GM23248 (cell line): ENCODE measurements at places on chromosomes 11 and 22. TPM values are rescaled to one million over a fixed set of nuclear protein-coding genes. Genes with fewer than 3 reads are reported as not detected.
A peak's percentile ranks its signal among the peaks of the same experiment; 100 is the strongest.

DNA sequence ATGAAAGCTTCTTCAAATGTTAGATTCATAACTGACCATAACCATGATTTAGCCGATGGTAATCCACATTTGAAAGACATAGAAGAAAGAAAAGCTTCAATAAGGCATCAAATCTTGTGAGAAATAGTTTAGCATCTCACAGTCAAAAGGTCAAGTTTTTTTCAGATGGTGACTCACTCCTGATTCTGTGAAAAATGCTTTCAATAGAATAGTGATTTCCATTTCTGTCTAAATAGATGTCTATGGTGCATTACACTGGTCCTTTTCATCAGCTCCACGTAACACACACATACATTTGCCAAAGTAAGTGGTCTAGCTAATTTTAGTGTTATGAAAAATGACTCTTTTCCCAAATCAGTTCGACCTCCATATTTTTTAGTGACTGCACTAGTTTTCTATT, 139.2 kb downstream of the LRRC4C start:
- no peak for DNase-seq

- DNase-seq: peak; percentile 34
Observed at GRCh38 chr11:78022397-78023396, at the start of gene KCTD14. Gene KCTD14, minus strand, starts transcription at chr11:78023276. Its CDS starts 27 bp downstream, at chr11:78023249.

DNA sequence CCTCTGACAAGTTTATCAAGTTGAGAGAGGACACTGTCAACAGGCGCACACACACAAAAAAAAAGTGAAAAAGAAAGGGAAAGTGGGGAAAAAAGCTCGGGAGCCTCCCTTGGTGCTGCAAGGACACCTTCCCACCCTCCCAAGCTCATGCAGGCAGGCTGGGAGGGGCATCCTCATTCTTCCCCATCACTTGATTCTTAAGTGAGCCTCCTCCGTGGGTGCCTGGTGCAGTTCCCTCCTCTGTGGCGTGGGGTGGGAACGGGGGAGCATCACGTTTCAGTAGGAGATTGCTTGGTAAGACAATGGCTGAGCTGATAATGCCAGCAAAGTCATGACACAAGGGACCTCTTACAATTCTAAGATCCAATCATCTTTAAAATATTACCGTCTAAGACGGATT, 108.8 kb downstream of the NXPE2 start:
- DNase-seq: no peak

The CARD18 gene
- total RNA-seq: not detected in 2 replicates

DNA sequence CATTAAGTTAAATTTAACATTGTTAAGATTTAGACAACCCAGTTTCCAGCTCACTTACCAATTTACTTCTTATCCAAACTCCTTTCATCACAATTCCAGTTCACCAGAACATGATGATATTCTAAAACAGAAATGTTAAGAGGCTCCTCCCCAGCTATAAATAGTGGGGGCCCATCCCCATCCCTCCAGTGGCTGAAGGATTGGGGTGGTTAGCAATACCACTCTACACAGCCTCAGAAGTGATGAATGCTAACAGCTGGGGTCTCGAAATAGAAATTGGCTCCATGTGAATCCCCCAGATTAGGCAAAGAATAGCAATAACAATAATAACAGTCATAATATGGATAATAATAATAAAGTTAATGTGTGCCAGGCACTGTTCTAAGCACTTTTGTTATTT, 97.9 kb upstream of the NCAM1 start:
- DNase-seq: no peak

DNA sequence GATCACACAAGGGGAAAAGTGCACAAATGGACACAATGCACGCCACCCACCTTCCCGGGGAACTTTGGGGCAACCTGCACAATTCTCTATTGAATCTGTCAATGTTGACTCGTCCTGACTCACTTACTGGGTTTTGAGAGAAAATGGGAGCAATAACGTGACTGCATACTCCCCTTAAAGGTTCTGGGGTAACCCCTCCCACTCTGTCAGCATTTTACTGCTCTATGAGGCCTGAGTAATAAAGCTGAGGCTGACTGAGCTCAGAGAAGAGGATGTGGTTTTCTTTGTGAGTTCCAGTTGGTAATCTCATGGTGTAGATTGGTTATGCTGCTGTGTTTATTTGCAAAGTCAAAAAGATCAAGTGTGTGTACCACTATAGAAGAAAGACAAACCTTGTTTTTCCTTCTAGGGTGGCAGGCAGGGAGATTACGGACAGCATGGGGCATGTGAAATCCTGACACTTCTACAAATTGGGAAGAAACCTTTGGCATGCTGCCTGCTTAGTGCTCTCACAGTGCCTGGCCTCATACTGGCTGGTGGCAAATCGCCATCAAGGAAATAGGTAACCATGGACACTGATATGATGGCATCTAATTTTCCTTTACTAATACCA, 16.1 kb upstream of the APOA1 start:
- DNase-seq: peak; percentile 96

GRCh38 chr11:83836883-83837654, 550.9 kb upstream of the CCDC90B start:
- peak; percentile 74 for DNase-seq

The KRTAP5-2 gene
- not detected in 2 replicates for total RNA-seq

- peak; percentile 39 for DNase-seq
Observed at GRCh38 chr11:105609341-105609781, 512 bp upstream of the GRIA4 start.

- DNase-seq: no peak
Observed at GRCh38 chr11:86103808-86104207, 34.9 kb upstream of the PICALM start.

The ARHGAP20 gene
- 0.76 and 0.97 TPM in 2 replicates for total RNA-seq

GRCh38 chr11:61555051-61555969, 25.6 kb downstream of the SYT7 start:
- peak; percentile 48 for DNase-seq

- peak; percentile 24 for DNase-seq
Observed at GRCh38 chr11:5737091-5737490, 843 bp downstream of the OR56B1 start.

The SLC22A8 gene
- not detected in 2 replicates for total RNA-seq

DNA sequence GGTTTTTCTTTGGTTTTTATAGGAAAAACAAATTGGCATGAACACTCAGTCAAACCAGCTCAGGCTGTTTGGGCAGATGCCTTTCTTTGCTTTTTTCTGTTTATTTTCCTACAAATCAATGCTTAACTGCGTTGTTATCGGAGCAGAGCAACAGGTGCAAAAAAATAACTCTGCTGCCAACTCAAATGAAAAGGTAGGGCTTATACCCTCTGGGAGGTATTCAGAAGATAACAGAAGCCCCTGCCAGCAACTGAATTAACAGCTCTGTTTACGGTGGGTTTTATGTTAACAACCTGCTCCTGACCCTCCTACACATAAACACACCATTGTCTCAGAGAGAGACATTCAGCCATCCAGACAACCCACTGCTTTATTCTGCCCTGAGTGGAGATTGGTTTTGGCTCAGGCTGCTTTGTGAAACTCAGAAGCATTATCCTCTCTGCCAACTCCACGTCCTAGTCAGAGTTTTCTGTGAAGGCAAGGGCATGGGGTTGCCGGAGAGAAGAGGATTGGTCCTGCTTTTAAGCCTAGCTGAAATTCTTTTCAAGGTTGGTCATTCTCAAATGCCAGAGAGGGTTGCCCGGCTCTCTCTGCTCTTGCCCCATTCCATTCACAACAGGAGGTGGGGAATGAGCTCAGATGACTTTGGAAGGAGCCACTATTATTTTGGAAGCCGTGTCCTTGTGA, 11.4 kb downstream of the EHF start:
- DNase-seq: peak; percentile 42

GRCh38 chr11:130781931-130782330, 134.3 kb downstream of the SNX19 start:
- DNase-seq: peak; percentile 94

- DNase-seq: peak; percentile 76
Observed at GRCh38 chr11:7512525-7513233, 1.1 kb upstream of the PPFIBP2 start.

- DNase-seq: peak; percentile 91
Observed at GRCh38 chr11:9613830-9614762, 40.6 kb downstream of the WEE1 start.

The RGL4 gene
- not detected in 2 replicates for total RNA-seq

The RCE1 gene
- 10.0 and 19.2 TPM in 2 replicates for total RNA-seq

DNA sequence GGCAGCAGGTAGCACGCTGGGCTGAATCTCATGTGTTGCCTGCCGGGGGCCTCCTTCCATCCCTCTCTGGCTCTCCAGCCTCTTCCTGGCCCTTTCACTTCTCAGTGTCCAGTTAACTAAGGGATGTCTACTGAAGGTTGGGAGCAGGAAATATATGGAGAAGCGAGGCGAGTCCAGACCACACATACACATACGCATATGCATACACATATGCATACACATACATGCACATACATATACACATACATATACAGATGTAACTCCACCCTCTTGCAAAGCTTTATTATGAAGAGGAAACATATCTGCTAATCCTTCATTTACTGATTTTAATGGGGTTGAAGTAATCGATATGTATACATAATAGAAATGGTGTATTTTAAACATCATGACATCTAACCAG, 636.1 kb upstream of the CCDC179 start:
- no peak for DNase-seq

GRCh38 chr11:66477263-66478201, 2.7 kb upstream of the DPP3 start:
- DNase-seq: no peak

- DNase-seq: no peak
Observed at GRCh38 chr11:115745610-115746512, 241.6 kb upstream of the CADM1 start.

The VPS11 gene
- total RNA-seq: 21.0 and 27.9 TPM in 2 replicates

GRCh38 chr11:60625262-60625661, 74.2 kb upstream of the MS4A8 start:
- peak; percentile 72 for DNase-seq

- DNase-seq: peak; percentile 86
Observed at GRCh38 chr11:118792570-118793124, 1.7 kb upstream of the DDX6 start.

The CDKN1C gene
- 0.43 TPM in 1 of 2 replicates, not detected in the other for total RNA-seq

DNA sequence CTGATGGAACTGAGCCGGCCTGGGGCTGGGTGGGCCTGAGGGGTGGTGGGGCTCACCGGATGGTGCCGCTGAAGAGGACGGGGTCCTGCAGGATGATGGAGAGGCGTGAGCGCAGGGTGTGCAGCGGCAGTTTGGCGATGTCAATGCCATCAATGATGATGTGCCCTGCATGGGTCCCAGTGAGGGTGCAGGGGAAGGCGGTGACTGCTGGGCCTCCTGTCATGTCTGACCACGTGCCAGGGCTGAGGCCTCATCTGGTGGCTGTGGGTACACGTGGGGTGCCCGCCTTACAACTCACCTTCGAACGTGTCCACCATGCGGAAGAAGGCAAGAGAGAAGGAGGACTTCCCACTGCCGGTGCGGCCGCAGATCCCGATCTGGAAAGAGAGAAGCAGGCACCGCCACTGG, 7.1 kb upstream of the KCNJ11 start:
- DNase-seq: no peak

- DNase-seq: no peak
Observed at GRCh38 chr22:45883811-45884170, 93.2 kb downstream of the WNT7B start.

The C11orf87 gene
- total RNA-seq: 0.65 and 0.76 TPM in 2 replicates

- DNase-seq: no peak
Observed at GRCh38 chr11:1567052-1567720, 4.9 kb downstream of the DUSP8 start.

DNA sequence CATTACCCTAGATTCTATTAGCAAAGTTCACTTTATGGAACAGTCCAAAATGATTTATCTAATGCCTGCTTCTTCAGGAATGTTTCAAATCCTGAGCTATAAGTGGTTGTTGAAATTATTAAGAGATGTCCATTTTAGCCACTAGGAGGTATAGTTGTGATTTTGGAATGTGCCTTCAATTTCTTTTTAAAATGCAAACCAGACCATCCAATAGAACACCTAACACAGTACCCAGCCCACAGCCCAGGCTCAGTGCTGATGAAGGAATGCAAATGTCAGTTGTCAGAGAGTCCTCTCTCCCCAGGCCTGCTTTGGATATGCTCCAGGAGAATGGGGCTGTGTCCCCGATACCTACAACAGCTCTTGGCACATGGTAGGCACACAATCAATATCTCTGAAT, 85.8 kb upstream of the E2F8 start:
- DNase-seq: peak; percentile 52

DNA sequence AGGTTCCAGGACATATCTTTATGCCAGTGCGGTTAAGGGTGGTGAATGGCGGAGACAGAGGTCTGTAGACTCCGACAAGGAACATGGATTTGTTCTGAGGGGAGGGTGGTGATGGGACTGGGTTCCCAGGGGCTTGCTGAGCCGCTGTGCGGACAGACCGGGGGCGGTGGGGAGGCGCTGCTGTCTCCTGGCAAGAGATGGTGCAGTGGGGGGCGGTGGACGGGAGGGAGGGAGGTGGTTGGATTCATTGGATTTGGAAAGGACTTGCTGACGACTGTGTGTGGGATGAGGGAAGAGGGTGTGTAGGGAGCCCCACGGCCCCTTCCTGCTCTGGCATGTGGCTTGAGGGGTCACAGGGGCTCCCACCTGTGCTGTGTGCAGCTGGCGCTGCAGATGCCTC, 43.2 kb downstream of the FLRT1 start:
- DNase-seq: no peak

The SPDYC gene
- total RNA-seq: not detected in 2 replicates

The FOXR1 gene
- total RNA-seq: not detected in 2 replicates

DNA sequence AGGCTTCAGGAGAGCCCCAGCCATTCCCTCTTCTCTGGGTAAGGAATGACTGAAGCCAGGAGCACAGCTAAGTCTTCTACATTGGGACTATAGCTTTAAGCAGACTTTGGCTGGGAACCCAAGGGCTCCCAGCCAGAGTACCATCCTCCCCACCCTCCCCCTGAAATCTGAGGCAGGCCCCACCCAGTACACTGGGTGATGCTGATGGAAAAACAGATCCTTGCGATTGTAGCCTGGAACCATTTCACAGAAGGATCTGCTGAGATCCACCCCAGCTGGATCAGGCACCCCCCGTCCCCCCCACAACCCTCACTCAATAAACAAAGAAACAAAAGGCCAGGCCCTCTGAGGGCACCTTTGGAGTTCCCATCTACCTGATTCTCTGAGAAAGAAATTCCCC, 39.8 kb downstream of the IL18BP start:
- peak; percentile 86 for DNase-seq

DNA sequence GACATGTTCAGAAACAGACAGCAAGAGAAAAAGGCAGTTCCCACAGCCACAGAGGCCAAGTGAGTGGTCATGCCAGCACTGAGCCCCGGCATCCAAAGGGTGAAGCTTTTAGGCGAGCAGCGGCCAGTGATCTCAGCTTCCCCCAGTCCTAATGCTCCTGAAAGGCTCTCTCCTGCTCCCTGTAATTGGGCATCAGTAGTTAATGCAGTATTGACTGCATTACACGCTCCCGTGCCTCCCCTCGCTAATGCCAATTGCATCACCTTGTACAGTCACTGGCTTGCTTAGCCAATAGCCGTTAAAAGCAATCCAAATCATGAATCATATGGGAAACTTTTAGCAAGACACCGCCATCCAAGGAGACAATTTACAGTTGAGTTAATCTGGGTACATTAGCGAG, 4.9 kb downstream of the LMO1 start:
- peak; percentile 96 for DNase-seq

GRCh38 chr22:21041937-21042336, 3.8 kb upstream of the LRRC74B start:
- DNase-seq: peak; percentile 80
